ENCODE measurements at places on chromosomes 11 and 22.
A peak's percentile ranks its signal among the peaks of the same experiment; 100 is the strongest.

- no peak for DNase-seq
Measured at GRCh38 chr11:101442936-101443521, 140.8 kb downstream of the TRPC6 start.

DNA sequence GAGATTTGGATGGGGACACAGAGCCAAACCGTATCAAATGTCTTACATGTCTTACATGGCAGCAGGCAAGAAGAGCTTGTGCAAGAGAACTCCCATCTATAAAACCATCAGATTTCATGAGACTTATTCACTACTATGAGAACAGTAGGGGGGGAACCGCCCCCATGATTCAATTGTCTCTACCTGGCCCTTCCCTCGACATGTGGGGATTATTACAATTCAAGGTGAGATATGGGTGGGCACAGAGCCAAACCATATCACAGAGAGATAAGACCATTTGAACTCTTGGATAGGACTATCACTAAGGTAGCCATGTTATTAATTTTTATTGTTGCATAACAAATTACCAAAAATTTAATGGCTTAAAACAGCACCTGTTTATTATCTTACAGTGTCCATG is 611.7 kb downstream of the SOX6 start:
- DNase-seq: no peak

GRCh38 chr11:125517116-125517770 is 21.2 kb upstream of the FEZ1 start:
- peak; percentile 62 for DNase-seq

- DNase-seq: no peak
Measured at GRCh38 chr11:2123628-2123960, 15.6 kb downstream of the IGF2 start.

GRCh38 chr22:29713156-29713727 is 6.6 kb upstream of the CABP7 start:
- no peak for DNase-seq

GRCh38 chr11:1772270-1773130 is 8.8 kb upstream of the CTSD start:
- peak; percentile 93 for DNase-seq

- peak; percentile 34 for DNase-seq
Measured at GRCh38 chr11:86408845-86409244, 34.2 kb downstream of the CCDC81 start.

- no peak for DNase-seq
Measured at GRCh38 chr11:133710681-133711240, 134.6 kb downstream of the SPATA19 start.

- peak; percentile 21 for DNase-seq
Measured at GRCh38 chr11:18705651-18706281, 7.2 kb downstream of the TMEM86A start.

GRCh38 chr11:6911948-6912347 is 8.9 kb upstream of the OR2D3 start:
- peak; percentile 35 for DNase-seq

DNA sequence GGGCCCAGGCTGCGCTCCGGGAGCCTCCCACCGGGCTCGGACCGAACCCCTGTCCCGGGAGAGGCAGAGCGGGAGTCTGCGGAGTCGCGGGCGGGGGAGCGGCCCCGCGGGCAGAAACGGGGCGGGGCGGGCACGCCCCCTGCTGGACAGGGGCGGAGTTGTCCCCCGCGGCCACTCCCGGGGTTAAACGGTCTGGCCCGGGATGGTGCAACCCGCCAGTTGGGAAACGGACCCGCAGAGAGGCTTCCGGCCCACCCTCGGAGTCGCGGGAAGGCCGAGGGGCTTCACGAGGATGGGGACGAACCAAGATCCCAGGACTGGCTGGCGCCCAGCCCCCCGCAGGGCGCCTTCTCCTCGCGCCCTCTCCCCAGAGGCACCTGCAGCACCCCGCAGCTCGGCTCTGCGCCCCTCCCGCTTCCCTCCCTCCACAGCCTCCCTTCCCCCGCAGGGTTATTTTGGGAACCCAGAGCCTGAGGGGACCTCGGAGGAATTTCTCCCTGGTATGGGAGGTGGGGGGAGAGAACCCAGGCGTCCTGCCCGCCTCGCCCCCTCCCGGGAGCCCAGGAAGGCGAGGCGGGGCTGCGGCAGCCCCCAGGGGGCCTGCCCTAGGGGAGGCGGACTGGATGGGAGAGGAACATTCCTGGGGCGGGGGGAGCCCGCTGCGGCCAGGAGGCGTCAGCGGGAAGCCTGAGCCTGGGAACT is 902 bp downstream of the RASGRP2 start:
- peak; percentile 31 for DNase-seq

DNA sequence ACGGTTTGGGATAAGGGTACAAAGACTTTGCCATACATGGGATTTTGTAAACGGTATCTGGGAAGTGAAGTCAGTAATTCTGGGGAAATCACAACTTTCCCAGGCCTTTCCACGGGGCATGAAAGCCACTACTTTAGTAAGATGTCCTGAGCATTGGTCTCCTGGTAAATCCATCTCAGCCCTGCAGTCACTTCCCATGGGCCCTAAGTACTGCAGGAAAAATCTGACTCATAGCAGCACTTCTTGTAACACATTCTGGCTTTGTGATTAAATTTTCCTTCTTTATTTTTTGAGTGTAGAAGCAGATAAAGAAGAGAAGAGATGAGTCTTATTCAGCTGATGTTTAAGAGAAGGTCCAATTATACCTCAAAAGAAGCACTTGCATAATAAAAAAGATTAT is 67.6 kb downstream of the BLID start:
- peak; percentile 48 for DNase-seq

GRCh38 chr11:122701143-122701542 is 45.6 kb downstream of the UBASH3B start:
- no peak for DNase-seq

GRCh38 chr11:116551576-116551975 is 221.2 kb downstream of the BUD13 start:
- DNase-seq: no peak

GRCh38 chr22:25393121-25393805 is 171.2 kb upstream of the GRK3 start:
- no peak for DNase-seq

GRCh38 chr11:78390809-78391208 is 26.8 kb downstream of the GAB2 start:
- no peak for DNase-seq

DNA sequence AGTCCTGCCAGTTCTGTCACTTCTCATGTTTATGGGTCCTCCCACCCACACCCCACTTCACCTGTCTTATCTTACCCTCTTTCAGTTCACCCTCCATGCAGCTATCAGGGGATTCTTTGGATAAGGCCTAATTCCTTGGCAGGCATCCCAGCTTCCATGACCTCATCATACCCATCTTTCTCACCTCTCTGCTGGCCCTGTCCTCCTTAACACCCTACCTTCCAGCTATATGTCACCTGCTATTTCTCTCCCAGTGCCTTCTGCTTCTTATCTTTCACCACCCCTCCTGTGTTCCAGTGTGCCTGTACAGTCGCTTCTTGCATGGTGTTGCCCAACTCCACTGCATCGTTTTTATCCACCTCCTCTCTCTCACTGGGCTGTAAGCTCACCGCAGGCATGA is 28.3 kb downstream of the SNU13 start:
- DNase-seq: peak; percentile 27

DNA sequence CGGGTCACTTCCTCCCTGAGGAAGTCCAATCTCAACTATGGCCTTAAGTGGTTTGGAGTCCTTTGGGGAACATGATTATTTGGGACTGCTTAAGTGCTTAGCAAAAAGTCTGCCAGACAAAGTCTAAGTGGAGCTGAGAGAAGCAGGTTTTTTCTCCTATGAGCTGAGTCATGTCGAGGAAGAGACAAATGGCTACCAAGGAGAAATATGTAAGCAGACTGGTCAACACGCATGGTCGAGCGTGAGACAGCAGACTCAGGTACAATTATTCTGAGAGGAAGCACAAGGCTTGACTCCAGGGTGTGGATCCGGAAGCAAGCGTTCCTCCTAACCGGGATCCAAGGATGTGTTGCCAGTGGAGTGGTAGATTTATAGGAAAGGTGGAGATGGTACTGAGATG is 30.6 kb downstream of the UBASH3B start:
- DNase-seq: no peak

DNA sequence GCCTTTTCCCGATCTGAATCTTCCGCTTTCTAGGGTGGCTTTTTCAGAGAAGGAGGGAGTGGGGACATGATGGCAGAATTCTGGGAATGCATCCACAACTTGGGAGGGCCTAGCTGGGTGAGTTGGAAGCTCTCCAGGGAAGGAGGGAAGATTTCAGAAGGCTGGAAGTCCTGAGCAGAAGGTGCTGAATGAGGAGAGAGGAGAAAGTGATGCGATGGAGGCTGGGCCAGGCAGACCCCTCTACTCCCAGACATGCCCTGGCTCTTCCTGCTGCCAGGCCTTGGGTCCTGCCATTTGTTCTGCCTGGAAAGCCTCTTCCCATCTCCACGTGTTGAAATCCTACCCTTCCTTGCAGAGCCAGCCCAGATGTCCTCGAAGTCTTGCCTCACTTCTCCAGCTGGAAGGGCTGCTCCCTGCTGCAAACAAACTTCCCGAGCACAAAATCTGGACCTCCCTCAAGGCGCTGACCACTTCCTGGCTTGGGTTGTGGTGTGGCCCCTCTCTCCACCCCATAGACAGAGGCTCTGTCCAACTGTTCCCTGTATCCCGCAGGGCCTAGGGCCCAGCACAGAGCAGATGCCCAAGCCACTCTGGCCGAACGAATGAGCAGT is 16.8 kb downstream of the LRRC32 start:
- peak; percentile 68 for DNase-seq

- peak; percentile 74 for DNase-seq
Measured at GRCh38 chr22:37639070-37639760, at the start of gene SH3BP1. TSS of gene SH3BP1 (plus strand) at chr22:37639669. CDS start at chr22:37639788, 119 bp downstream.

DNA sequence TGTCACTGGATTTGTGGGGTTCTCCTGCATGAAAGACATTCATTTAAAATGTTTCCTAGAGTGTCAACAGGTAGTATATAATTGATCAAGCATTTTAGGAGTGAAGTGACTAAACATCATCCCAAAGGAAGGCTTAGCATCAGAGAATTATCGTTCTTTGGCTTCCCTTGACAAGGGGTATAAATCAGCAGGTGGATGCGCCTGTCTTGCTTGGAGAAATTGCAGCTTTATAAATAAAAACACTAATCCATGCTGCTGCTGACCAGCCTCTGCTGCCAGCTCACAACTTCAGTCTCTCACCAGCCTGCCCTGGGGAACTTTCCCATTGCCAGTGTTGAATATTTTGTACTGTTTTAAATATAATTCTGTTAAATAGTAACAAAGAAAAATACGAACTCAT is 1184.7 kb upstream of the TENM4 start:
- no peak for DNase-seq

GRCh38 chr11:104134745-104135144 is 29.2 kb downstream of the PDGFD start:
- DNase-seq: peak; percentile 72

GRCh38 chr22:37618072-37618656 is 9.5 kb downstream of the GGA1 start:
- DNase-seq: no peak

DNA sequence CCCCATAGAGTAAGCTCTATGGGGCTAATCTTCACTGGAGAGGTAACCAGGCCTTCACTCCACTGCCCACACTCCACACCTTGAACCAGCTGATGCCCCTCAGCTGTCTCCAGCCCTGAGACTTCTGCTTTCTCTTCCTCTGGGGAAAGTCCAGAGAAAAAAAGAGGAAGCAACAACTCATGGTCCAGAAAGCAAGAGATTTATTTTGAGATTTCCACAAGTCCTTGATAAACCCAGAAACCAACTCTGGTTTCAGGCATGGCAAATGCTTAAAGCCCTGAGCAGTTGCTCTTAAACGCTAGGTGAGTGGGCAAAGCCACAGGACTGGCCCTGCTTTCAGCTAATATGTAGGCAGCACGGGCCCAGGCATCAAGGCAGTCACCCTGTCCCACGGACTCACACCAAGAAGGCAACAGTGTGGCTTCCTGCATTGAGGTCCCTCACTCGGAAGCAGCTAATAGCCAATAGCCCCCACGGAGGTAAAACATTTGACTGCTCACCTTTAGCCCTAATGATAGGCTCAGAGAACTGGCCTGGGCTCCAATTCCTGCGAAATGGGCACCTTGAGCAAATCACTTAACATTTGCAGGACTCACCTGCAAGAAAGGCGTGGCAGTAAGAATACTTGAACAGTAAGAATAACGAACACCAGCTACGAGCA is 4.3 kb downstream of the CYB561A3 start:
- DNase-seq: no peak

- DNase-seq: no peak
Measured at GRCh38 chr11:119121811-119122124, 388 bp downstream of the HINFP start.

DNA sequence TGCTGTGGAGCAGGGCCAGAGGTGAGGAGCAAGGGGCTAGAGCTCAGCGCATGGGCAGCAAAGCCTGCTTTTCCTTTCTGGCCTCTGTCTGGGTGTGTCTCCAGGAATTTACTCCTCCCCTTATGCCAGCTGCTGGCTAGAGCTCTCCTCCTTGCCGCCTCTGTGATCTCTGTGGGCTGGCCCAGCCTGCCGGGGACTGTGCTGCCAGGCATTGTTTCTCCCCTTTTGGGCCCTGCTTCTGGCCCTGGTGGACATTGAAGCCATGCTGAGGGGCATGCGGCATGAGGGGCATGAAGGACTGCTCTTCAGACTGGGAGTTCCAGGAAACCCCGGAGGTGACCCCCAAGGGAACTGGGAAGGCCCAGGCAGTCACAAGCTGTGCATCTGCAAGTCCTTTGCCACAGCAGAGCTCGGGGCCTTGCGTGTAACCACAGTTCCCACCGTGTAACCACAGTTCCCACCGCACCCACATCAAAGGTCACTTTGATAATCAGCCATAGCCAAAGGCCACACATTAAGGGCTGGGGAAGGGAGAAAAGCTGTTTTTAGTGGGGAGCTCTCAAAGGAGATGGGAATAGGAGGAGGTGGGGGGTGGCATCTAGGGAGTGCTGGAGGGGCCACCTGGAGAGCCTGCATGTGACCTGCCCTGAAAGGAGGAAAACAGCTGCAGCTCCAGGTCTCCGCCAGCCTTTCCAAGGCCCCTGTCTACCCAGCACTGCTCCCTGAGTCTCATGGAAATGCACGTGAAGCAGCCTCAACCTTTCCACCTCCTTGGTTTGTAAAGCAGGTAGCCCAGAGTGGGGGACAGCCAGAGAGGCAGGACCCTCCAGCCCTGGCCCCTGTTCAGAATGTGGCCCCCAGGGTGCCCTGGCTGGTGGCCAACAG is 62.3 kb downstream of the PPFIBP2 start:
- DNase-seq: no peak

DNA sequence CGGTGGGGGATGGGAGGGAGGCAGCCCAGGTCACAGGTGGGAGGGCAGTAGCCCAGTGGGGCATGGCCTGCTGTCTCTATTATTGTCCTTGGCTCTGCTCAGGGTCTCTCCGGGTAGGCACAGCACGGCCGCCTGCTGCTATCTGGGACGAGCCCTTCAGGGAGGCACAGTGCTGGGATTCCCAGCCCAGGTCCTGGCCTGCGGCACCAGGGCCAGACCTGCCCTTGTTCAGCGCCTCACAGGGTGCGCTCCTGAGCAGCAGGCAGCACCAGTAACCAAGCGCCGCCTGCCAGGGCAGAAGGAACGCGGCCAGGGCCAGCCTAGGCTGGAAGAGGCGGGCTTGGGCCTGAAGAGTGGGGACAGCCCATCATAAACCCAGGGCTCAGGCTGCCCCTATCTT is 151.0 kb downstream of the MPPED1 start:
- no peak for DNase-seq

DNA sequence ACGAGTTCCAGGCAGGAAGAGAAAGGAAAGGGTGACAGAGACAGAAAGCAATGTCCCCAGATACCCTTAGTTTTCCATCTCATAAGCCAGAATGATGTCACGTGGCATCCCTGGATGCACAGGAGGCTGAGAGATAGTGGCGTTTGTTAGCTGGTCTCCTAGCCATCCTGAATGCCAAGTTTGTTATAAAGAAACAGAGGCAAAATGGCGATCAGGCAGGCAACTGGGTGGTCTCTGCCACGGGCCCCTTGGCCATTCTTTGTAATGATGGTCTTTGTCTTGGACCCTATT is 5.3 kb downstream of the SMIM38 start:
- no peak for DNase-seq
